ENCODE measurements at places on chromosomes 3 and 15.
A peak's percentile ranks its signal among the peaks of the same experiment; 100 is the strongest.

DNA sequence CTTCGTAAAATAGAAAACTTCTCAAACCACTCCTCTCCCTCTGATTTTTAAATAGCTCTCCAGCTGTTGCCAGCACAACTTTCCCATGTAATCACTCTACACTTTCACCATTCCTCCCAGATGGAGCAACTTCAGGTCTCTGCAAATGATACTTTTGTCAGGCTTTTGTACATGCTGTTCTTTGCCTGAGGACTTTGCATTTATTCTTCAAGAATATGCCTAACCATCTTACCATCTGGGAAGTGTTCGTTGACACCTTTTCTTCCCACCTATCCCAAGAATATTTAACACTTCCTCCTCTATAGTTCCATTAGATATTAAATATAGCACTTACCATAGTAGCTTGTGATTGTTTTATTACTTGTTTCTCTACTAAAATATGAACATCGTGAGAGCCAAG, 703.7 kb downstream of the CADM2 start:
- ATAC-seq, result no peak

- ATAC-seq, result peak; percentile 90
Measured at GRCh38 chr15:69403594-69403993, 10.6 kb upstream of the KIF23 start.

DNA sequence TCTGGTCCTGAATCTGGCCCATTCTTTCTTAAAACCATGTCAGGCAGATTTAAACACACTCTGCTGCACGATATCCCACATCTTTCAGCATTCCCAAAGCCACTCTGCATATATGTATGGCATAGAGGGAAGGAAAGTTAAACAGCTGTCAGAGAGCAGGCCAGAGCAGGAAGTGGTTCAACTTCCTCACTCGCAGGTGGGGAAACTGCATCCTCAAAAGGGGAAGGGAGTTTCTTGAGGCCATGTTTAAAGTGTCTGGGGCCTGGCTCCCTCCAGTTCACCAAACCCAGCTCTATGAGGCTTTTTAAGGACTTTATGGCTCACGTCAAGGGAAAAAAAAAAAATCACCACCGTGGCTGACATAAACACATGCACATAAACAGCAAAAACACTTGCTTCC, 123.1 kb downstream of the OPA1 start:
- ATAC-seq, result no peak

DNA sequence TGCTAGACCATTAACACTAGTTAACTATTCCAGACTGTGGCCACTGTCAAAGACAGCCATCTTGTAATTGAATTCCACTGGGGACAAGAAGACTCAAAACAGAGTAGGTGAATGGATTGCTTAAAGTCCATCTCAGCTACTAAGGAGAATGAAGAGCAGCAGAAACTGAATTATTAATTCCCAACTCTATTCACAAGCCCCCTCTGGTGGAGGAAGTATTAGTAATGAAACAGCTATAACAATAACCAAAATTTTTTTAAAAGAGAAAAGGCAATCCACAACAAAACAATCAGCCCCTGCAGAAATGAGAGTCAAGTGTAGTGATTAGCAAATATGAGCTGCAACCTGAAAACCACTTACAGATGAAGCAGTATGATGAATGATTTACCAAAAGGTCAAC, 302.8 kb downstream of the FHIT start:
- peak; percentile 51 for ATAC-seq

- no peak for ATAC-seq
Measured at GRCh38 chr3:16508243-16508578, 5.3 kb downstream of the RFTN1 start.

DNA sequence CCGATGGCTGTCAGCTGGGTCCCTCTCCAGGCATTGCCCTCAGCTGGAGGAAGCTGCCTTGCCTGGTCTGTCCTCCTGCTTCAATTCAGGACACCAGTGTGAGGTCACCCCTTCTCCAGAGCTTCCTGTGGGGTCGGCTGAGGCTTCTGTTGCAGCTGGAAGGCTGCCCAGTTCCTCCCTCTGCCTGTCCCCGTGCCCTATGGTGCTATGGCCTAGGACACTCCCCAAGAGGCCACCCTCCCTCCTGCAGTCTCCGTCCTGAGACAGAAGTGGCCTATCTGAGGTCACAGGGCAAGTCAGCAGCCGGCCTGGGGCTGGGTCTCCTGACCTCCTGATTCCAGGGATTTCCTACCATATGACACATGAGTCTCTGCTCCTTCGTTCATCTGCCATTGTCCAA, 57.9 kb downstream of the RASGRF1 start:
- no peak for ATAC-seq

DNA sequence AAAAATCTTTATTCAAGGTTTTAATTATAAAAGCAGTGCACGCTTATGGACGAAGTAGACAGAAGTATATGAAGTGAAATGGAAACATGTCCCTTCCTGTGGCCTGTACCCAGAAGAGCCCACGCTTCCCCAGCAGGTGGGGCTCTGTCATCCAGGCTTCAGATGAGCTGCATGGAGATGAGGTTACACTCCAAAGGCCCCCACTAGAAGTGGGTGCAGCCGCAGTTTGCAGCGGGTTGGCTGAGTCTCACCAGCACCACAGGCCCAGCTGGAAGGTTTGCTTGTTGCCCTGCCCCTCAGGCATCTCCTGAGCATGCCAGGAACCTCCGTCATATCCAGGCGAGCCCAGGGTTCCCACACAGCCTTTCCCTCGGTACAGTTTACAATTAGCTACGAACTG, 33.1 kb downstream of the PRR20G start:
- ATAC-seq, result peak; percentile 68

GRCh38 chr3:52805270-52806039, 10.9 kb downstream of the ITIH3 start:
- no peak for ATAC-seq
